ENCODE measurements at places on chromosomes 5 and 9. TPM values are rescaled to one million over a fixed set of nuclear protein-coding genes. Genes with fewer than 3 reads are reported as not detected.

The NCBP1 gene
- total RNA-seq: 45.9 TPM

The PCDHB6 gene
- total RNA-seq: not detected

The MOB3B gene
- total RNA-seq: 1.3 TPM

The CSF1R gene
- total RNA-seq: not detected

DNA sequence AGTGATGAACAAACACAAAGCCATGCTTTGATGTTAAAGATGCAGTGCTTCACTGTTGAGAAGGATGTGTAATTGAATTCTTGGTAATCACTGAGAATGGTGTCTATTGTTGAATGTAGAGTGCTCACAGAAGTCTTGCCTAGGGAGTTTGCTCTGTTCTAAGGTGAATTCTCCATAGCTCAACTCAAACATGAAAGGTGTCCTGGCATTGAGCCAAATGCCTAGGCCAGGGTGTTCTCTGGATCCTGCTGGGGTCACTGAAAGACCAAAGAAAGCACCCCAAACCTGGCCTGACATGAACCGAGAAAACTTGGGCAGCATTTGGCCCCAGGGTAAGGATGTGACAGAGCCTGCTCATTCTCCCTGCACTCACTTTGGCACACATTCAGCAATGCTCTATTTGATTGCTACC, 217.3 kb downstream of the ARL15 start:
- no peak for DNase-seq
- H3K36me3 ChIP-seq: no peaks in the 10 kb centered on the region
- no peaks in the 10 kb centered on the region for H3K4me1 ChIP-seq

GRCh38 chr5:61831736-61832135, 474.3 kb upstream of the KIF2A start:
- H3K4me1 ChIP-seq: no peaks in the 10 kb centered on the region
- H3K27me3 ChIP-seq: peaks cover 9% of the 10 kb centered on the region
- no peak for DNase-seq
- no peak overlapping the region for H3K27ac ChIP-seq
- no peaks in the 10 kb centered on the region for H3K36me3 ChIP-seq

GRCh38 chr5:16612007-16612406, 4.8 kb downstream of the RETREG1 start:
- no peaks in the 10 kb centered on the region for H3K27me3 ChIP-seq
- peaks cover 34% of the 10 kb centered on the region for H3K36me3 ChIP-seq
- peak overlapping the region; percentile 75 for H3K27ac ChIP-seq
- H3K4me3 ChIP-seq: no peak overlapping the region

- H3K27me3 ChIP-seq: no peaks in the 10 kb centered on the region
- H3K36me3 ChIP-seq: no peaks in the 10 kb centered on the region
- H3K27ac ChIP-seq: no peak overlapping the region
- no peak overlapping the region for H3K4me3 ChIP-seq
- no peak for DNase-seq
These were observed 491.1 kb downstream of the KIF4B start for GRCh38 chr5:155504606-155505005.

DNA sequence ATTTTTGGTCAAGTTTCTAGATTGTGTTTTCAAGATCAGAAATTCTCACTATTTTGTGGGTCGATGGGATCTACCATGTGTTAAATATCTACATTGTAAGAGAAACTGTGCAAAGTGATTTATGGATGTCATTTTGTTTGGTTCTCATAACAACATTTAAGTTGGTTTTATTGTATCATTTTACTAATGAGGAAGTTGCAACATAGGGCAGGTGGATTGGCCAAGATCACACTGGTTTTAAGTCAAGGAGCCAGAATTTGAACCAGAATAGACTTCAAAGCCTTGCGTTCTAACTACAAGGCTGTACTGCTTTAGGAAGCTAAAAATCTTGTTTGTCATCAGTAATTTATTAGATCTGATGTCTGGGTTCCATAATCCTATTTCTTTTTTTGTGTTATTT, 23.4 kb downstream of the SH3TC2 start:
- H3K4me1 ChIP-seq: peaks cover 18% of the 10 kb centered on the region
- peaks cover 11% of the 10 kb centered on the region for H3K27me3 ChIP-seq
- H3K27ac ChIP-seq: no peak overlapping the region
- H3K36me3 ChIP-seq: no peaks in the 10 kb centered on the region
- no peak for DNase-seq

DNA sequence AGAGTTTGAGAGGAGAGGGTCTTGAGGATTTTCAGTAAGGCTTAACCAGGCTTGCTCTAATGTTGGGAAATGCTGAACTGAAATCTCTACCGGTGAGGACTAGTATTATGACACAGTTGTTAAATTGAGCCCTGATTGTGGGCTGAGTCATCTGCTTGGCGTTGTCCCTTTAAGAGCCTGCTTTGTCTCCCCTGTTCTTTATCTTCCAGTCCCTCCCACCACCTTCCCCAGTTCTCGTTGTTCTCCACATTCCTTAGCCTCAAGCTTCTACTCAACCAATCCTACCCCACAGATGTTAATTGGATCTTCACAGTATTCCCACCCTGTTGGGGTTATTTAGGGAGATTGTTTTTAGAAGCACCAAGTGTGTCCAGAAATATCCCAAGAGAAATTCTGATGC, 57.6 kb downstream of the ANKRD55 start:
- no peak overlapping the region for H3K4me3 ChIP-seq
- H3K27me3 ChIP-seq: no peaks in the 10 kb centered on the region
- H3K36me3 ChIP-seq: no peaks in the 10 kb centered on the region
- H3K4me1 ChIP-seq: peaks cover 14% of the 10 kb centered on the region

DNA sequence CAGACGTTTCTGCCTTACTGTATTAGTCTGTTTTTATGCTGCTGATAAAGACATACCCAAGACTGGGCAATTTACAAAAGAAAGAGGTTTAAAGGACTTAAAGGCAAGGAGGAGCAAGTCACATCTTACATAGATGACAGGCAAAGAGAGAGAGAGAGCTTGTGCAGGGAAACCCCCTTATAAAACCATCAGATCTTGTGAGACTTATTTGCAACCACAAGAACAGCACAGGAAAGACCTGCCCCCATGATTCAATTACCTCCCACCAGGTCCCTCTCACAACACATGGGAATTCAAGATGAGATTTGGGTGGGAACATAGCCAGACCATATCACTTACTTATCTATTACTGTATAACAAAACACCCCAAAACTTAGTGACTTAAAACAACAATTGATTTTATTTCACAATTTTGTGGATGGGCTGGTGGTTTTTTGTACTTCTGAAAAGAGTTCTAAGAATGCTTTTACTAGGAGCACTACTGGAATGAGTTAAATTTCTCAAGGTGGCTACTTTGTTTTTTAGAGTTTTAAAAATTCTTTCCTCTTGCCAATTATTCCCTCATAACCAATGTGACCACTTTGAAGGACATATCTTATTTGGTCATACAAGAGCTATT, 10.3 kb downstream of the RUSC2 start:
- H3K4me1 ChIP-seq: peaks cover 13% of the 10 kb centered on the region
- no peaks in the 10 kb centered on the region for H3K27me3 ChIP-seq
- no peak for DNase-seq
- no peak overlapping the region for H3K27ac ChIP-seq
- no peak overlapping the region for H3K4me3 ChIP-seq
- peaks cover 3% of the 10 kb centered on the region for H3K36me3 ChIP-seq

- no peak for DNase-seq
- peaks cover 50% of the 10 kb centered on the region for H3K4me1 ChIP-seq
- peak overlapping the region; percentile 38 for H3K27ac ChIP-seq
- H3K27me3 ChIP-seq: no peaks in the 10 kb centered on the region
These were observed 37.9 kb downstream of the FBXW11 start for GRCh38 chr5:171968531-171968930.

DNA sequence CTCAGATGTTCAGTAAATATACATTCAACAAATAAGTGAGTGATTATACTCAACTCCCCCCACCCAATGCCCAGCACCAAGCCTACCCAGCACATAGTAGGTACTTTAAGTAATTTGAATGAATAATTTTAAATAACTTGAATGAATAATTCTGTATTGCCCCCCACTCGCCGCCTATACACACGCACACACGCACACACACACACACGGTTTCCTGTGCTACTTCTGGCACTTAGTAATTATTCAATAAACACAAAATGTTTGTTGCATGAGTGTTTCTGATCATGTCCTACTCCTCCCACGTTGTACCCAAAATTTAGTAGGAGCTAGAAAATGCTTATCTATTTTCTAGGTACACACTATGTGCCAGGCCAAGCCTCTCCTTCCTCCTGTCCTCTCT, 16.2 kb downstream of the PCDH12 start:
- no peaks in the 10 kb centered on the region for H3K36me3 ChIP-seq
- no peak for DNase-seq
- H3K4me3 ChIP-seq: no peak overlapping the region

GRCh38 chr9:5712651-5713390, 83.9 kb downstream of the RIC1 start:
- peaks cover 10% of the 10 kb centered on the region for H3K4me1 ChIP-seq
- H3K27ac ChIP-seq: no peak overlapping the region
- no peak for DNase-seq

GRCh38 chr5:62084391-62084790, 221.6 kb upstream of the KIF2A start:
- no peak overlapping the region for H3K27ac ChIP-seq
- H3K4me3 ChIP-seq: no peak overlapping the region
- H3K27me3 ChIP-seq: peaks cover 3% of the 10 kb centered on the region
- no peak for DNase-seq
